Stimulated activated naive CD8-positive, alpha-beta T cell treated with anti-CD3 and anti-CD28 coated beads, Interleukin-15, amount 100 ng/mL, for 72 hours (primary cell): ENCODE measurements at places on chromosomes 13 and 19.

DNA sequence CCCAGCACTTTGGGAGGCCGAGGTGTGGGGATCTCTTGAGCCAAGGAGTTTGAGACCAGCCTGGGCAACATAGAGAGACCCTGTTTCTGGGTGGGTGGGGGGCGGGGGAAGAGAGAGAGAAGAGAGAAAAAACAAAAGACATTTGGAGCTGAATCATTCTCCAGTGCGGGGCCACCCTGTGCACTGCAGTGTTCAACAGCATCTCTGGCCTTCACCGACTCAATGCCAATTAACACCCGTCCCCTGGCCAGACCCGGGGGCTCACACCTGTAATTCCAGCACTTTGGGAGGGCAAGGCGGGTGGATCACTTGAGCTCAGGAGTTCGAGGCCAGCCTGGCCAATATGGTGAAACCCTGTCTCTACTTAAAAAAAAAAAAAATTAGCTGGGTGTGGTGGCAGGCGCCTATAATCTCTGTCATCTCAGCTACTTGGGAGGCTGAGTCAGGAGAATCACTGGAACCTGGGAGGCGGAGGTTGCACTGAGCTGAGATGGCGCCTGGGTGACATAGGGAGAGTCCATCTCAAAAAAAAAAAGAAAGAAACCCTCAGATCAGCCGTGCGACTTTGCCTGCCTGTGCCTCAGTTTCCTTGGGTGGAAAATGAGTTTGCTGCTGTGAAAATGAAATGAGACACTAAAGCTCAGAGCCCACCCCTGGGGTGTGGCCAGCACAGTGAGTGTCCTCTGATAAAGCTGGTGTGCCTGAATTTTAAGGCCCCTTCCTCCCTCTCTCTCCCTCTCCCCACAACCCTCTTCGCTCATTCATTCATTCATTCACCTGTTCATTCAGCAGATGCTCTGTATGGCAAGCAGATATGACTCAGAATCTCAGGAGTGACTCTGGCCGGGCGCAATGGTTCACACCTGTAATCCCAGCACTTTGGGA is 6.4 kb downstream of the KLF2 start:
- DNase-seq = no peak

- no peak for DNase-seq
These were observed 10.3 kb downstream of the IGSF23 start for GRCh38 chr19:44623626-44624025.

- DNase-seq = no peak
These were observed 179.1 kb downstream of the RBM26 start for GRCh38 chr13:79226938-79227337.

DNA sequence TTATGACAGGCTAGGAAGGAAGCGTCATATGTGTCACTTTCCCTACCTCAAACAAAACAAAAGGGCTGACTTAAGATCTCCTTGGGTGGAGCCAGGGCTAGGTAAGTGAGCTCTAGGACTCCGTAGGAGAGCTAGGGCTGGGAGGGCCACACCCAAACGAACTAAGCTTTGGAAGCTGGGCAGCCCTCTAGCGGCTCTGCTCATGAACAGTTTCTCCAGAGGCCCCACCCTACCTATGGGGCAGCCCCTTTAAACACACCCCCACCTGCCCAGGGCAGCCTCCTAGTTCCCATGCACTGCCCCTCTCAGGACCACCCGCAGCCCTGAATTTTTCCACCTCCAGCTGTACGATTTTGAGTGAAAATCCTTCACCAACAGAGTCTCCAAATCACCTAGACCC is 3.5 kb downstream of the PEG3 start:
- DNase-seq = no peak

DNA sequence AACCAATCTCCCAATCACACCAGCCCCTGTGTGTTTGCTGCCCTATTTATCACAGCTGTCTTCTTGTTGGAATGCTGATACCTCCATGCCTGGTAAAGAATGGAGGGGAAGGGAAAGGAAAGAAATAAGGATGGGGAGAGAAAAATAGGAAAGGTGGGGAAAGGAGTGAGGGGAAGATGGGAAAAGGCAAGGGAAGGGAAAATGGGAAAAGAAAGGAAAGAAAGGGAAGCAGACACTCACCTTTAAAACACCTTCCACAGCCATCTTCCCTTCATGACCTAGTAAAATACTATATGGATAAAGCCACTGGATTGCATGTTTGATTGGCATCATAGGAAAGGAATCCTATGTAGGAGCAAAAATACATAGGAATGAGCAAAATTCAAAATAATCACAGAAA is 77.8 kb downstream of the VWA8 start:
- no peak for DNase-seq

- DNase-seq = no peak
These were observed 8.6 kb downstream of the MAN2B1 start for GRCh38 chr19:12657966-12658365.

DNA sequence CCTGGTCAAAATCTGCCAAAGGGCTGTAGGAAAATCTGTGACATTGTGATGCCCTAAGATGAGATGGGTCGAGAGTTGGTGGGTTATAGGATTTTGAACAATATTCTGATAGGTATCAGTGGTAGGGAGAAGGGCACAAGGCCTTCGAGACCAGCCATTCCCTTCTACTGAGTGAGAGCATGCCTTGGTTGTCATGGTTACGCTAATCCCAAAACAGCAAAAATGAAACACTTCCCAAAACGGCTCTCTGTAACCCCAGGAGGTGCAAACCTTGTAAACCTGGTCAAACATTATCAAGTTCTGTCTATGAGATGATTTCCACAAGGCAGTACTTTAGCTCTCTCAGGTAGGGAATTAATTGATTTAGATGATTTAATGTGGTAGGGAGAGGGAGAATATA is 158.7 kb upstream of the RNF113B start:
- no peak for DNase-seq

DNA sequence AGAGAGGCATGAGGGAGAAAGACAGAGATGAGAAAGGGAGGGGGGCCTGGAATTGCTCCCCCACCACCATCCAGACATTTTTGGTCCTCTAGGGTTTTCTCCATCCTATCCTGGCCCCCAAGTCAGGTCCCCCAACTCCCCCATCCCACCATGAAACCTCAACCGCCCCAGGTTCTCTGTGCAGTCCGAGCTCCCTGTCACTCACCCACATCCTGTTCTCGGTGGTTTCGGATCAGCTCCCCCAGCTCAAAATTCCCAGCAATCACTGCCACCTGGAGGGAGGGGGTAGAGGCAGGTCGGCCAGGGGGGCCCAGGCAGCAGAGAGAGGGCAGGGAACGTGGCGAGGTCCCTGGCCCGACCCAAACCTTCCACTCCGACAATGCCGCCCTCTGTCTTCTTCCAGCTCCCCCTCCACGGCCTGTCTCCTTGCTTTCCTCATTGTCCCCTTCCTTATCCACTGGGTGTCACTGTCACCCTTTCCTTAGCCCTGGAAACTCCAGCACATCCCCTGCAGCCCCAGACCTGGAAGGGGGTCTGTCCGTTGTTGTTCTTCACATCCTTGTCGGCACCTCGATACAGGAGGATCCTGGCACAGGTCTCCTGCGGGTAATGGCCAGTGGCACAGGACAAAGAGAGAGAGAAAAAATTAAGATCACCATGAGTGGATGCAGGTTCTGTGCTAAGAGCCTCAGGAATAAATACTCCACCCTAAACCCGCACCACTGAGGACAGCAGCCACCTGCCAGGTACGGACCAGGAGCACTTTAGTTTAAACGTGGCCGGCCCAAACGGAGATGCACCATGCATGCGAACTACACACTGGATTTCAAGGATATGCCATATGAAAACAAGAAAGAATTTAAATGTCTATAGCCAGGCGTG is 15.4 kb downstream of the SHANK1 start:
- DNase-seq = no peak

- DNase-seq = no peak
These were observed 686.7 kb downstream of the DIAPH3 start for GRCh38 chr13:59477011-59477410.

GRCh38 chr19:50772476-50772875 is 2.2 kb downstream of the GPR32 start:
- no peak for DNase-seq

DNA sequence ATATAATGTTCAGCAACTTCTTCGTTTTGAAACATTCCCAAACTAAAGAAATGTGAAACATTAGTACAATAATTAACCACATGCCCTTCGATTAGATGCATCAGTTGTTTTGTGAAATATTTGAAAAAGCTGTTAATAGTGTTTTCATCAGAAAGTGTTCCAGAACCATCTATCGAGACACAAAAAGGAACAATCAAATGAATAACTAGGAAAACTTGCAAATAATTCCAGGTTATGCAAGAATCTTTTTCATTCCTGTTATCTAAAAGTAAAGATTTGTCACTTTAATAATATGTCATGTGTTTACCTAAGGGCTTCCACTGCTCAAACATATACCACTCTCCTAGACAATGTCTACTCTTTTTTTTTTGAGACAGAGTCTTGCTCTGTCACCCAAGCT is 904.2 kb upstream of the MIR17HG start:
- no peak for DNase-seq

GRCh38 chr13:38265132-38265497 is 84.5 kb upstream of the UFM1 start:
- no peak for DNase-seq

GRCh38 chr13:98484289-98485219 is 92.4 kb downstream of the STK24 start:
- DNase-seq = peak; percentile 77

- DNase-seq = no peak
These were observed 25.5 kb downstream of the INSR start for GRCh38 chr19:7268705-7269098.

DNA sequence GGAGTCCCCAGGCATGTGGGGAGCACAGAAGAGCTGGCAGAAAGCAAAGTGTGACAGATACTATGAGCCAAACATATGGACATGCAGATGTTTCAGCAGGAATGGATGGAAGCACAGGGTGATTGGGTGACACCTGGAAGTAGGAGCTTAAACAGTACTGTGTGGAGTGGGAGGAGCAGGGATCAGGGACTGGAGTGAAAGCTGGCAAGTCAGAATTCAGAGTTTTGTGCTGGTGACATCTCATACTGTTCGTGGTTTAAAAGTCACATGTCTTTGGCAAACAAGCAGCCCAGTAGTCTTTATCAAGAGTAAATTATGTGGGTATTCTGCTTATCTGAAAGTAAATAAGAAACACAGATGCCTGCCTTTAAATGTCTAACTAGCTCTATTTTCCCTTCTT is 408.2 kb downstream of the COG6 start:
- DNase-seq = no peak

DNA sequence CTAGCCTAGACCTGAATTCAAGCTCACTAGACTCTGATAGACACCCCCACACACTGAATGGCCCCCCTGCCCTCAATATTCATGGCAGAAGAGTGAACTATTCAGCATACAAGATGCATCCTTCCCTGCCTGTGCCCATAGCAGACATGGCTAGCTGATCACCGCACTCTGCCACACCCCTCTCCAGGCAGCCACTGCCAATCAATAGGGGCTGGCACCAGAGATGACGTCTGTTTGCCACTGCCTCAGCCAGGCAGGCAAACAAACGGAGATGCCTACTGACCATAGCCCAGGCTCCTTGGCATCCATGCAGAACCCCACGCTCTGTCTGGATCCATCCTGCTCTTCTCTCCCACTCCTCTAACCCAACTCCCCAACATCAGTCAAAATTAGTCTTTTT is 13.8 kb upstream of the NPAS1 start:
- DNase-seq = peak; percentile 33

- DNase-seq = no peak
These were observed 66.8 kb upstream of the MCF2L start for GRCh38 chr13:112902101-112902651.

- no peak for DNase-seq
These were observed 139.3 kb downstream of the IRS2 start for GRCh38 chr13:109647053-109647452.

GRCh38 chr19:55930996-55931515 is 1.1 kb downstream of the NLRP13 start:
- DNase-seq = no peak

DNA sequence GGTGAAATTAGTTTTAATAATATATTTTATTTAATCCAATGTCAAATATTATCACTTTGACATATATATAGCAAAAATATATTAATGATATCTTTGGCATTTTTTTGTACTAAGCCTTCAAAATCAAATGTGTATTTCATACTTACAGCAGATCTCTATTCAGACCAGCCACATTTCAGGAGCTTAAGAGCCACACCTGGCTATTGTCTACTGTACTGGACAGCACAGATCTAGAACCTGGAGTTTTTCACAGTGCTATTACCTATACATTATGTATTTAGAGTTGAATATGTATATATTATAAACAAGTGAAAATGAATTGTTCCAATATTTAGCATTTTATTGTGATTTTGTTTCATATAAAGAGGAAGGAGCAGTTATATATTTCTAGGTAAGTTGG is 486.3 kb downstream of the DIAPH3 start:
- DNase-seq = no peak

- no peak for DNase-seq
These were observed 76.9 kb downstream of the ING1 start for GRCh38 chr13:110790371-110790770.

- DNase-seq = no peak
These were observed 6.1 kb downstream of the HAUS8 start for GRCh38 chr19:17069193-17069592.

GRCh38 chr13:108060111-108060510 is 155.2 kb downstream of the LIG4 start:
- DNase-seq = no peak

DNA sequence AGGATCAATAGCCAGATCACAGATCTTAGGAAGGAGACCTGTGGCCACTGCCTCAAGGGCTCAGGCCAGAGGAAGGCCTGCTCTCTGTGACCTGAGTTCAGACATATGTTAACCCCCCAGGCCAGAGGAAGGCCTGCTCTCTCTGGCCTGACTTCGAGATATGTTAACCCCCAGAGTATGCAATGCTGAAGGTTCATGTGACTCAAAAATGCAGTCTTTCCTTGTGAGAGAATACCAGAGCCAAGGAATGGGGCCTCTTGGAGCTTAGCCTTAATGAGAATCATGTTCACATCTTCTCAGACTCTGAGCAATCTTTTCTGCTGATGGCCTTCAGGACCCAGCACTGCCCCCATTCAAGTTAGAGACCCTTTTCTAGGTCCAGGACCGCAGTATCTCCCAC is 36.7 kb downstream of the MBNL2 start:
- no peak for DNase-seq

GRCh38 chr19:50573741-50574461 is 5.7 kb upstream of the LRRC4B start:
- no peak for DNase-seq

DNA sequence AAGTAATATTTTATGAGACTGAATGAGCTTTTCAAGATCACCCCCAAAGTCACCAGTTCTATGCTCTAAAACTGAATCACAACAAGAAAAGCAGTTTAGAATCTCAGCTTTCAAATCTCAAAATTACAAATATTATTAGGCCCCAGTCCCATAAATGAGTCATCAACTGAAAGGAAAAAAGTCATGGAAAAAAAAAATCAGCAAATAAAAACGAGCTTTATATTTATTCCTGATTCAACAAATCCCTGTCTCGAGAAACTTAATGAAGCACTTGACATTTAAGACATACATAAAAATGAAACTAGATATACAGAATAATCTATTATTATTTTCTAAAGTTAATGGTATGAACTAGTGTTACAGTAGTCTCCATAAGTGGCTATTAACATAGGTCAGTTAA is 203.0 kb downstream of the DIAPH3 start:
- DNase-seq = no peak

GRCh38 chr19:34786236-34786635 is 13.2 kb upstream of the ZNF599 start:
- DNase-seq = no peak
